RCC 7860 (cell line): ENCODE measurements at places on chromosomes 2 and 18.

DNA sequence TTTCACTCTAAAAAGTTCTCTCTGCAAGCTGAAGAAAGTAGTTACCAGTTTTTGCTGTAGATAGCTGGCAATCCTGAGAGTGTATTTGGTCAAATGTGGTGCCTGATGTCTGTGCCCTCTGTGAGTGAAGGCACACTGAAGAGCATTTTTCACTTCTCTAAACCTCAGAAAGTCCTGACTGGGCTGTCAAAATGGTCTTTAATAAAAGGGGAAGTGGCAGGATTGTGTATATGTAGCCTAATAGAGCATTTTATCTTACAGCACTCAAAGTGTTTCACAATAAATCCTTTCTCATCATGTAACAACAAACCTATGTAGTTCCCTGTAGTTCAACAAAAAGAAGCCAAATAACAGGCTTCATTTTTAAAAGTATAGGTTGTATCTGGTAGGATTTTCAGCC is 1552.3 kb upstream of the SLC39A10 start:
- no peak for DNase-seq

DNA sequence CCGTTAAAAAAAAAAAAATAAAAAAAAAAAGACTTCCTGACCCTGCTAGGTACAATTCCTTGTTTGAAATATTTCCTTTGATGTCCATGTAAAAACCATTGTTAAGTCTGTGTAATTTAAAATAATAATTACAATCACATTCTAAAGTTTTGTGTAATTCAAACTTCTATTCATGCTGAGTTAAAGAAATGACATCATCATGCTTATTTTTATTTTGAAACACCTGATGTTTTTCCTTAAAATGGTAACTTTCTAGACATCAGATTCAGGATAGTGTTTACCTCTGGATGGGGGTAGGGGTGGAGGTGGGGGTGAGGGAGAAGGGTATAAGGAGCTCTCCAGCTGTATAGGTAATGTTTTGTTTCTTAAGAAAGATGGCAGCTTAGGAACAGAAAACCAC is 92.8 kb downstream of the ADCYAP1 start:
- no peak for DNase-seq

DNA sequence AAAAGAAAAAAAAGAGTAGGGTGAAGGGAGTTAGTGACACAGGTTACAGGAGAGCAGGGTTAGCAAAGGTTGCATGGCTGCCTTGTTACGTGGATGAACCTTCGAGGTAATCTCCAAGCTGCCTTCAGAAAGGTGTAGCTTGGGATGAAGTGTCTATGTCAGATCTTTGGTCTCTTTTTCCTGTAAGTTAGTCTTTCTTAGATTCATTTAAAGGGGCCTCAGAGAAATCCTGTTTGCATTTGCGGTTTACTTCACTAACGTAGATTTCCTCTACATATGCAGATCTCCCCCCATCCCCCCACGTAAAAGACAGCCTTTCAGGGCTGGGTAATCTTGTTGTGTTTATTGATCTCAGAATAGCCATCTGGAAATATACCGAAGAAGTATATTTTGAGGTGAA is 83.7 kb downstream of the MTA3 start:
- DNase-seq = no peak

DNA sequence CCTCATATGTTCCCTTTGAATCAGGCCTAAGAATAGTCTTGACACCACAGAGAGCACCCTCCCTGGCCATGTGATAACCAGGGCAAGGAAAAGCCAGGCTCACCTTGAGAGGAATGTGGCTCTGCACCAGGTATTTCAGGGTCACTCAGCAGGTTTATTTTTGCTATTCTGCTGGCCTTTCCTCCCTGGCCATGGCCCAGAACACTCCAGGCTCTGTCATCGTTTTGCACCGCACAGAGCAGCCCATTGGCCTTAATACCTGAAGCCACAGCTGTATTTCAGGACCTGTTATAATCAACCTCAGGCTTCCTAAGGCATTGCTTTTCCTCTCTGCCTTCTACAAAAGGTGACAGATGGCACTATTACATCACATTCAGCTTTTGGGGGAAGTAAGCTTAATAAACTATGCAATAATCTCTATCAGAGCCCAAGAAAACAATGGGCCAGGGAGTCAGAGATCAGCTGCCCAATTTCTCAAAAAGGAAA is 668.3 kb downstream of the IRS1 start:
- DNase-seq = no peak

GRCh38 chr2:20434588-20435294 is 12.1 kb upstream of the RHOB start:
- no peak for DNase-seq

DNA sequence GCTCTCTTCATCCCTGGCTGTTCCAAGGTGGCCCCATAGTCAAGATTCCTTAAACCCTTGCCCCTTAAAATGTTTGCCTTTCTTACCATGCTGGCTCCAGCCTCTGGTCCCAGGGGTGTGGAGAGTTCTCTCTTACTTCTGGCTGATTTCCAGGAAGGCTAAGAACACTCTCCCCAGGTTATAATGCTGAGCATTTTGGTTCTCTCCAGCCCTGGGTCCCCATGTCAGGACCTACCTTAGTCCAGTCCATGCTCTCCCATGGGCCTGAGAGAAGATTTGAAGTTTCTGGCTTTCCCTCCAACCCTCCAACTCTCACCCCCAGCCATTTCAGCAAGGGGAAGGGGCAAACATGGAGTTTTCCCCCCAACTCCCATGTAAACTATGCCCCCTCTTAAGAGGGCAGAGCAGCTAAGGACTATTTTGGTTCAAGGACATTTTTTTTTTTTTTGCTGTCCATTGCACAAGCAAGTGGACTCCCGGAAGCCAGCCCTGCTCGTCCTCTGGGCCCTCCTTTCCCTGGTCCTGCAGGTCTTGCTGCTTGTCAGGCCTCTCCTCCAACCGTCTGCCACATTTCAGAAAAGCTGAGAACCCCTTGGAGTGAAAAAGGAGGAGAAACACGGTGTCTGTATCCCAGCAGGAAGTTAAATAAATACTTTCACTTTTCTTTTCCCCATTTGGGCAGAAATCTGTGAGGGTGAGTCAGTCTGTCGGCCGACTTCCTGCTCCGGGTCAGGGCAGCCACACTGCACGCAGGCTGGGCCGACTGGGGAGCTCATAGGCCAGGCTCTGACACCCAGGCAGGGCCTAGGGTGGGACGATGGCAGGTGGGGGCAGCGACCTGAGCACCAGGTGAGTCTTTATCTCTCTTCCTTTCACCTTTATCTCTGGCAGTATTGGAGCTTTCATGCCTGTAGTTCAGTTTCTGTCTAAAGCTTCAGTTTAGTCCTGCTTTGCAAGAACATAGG is at the start of gene SP140L:
SP140L (plus strand) TSS at position 741 of the 965 bp plus-strand sequence; CDS start at position 818, 77 bp downstream.
- peak; percentile 78 for DNase-seq

GRCh38 chr18:24198461-24198860 is 59.6 kb downstream of the CABYR start:
- no peak for DNase-seq

GRCh38 chr2:221420245-221420644 is 151.9 kb downstream of the EPHA4 start:
- no peak for DNase-seq

DNA sequence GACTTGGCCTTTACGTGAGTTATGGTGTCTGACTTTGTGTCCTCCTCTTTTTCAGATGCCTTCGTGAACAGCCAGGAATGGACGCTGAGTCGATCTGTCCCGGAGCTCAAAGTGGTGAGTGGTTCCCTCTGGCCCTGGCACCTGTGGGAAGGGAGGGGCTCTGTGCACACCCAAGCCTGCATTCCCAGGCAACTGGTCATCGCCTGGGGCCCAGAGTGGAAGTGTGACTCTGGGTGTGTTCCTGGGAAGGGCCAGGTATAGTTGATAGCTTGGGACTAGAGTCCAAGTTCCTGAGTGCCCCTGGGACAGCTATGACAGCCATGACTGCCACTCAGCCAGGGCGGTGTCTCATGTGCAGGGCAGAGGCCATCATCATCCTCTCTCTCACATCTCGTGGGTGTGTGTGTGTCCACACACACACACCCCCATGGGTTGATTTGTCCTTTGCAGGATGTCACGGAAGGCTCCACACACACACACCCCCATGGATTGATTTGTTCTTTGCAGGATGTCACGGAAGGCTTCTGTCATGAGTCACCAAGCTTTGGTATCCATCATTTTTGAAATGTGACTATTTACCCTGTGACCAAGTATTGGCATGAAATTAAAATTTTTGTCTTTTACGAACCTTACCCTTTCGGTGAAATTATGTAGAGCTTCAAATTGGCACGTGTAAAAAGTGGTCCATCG is 215.4 kb downstream of the AGAP1 start:
- peak; percentile 66 for DNase-seq

DNA sequence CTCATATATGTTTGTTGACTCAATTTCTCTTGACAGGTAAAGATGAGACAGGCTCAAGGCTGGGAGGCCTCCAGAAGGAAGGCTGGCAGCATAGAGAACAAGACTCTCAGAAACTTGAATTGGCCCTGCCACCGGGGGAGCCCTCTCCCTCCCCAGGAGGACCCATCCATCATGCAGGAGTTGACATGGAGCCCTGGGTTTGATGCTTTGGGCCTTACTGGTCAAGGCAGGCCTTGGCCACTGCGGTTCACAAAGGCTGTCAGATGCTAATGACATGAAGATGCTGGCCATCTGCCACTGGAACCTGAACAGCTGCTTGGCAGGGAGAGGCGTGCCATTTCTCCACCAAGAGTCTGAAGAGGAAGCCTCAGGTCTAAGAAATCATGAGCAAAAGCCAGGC is 193.6 kb downstream of the MTCL1 start:
- no peak for DNase-seq

DNA sequence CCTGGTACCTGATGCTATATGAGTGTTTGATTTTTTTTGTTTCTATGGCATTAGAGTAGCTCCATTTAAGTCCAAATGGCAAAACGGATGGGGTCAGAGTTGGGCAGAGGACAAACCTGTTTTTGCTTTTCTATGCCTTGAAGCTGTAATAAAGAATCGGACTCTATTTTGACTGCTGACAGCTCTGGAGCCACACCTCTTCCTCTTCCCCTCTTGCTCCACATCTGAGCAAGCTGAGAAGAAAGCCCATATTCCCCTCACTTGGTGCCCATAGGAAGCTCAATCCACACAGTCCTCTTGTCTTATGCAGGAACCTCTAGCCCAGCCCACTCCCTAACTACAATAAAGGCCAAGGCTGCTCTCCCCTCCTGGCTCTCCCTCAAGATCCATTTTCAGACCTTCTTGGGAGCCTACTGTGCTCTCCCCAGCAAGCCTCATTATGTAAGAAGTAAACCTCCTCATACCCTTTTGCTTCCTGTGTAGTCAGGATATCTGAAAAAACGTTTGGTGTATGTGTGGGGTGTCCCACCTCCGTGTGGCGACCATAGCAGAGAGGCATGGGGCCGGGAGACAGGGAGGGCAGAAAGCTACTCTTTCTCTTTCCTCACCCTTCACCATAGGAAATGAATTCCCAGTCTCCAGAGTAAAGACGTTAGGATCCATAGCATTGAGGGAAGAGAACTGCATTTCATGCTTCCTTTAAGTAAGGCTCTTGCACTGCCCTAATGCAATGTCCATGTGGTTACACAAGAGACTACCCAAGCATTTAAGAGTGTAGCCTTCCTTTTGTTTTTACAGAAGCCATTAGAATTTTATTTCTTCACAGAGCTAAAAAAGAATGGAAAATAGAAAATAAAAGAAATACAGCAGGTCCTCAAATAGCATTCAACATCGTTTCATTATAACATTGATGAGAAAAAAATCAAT is 41.9 kb upstream of the RAPGEF4 start:
- DNase-seq = no peak

GRCh38 chr2:215143458-215143857 is 5.0 kb upstream of the ABCA12 start:
- no peak for DNase-seq

DNA sequence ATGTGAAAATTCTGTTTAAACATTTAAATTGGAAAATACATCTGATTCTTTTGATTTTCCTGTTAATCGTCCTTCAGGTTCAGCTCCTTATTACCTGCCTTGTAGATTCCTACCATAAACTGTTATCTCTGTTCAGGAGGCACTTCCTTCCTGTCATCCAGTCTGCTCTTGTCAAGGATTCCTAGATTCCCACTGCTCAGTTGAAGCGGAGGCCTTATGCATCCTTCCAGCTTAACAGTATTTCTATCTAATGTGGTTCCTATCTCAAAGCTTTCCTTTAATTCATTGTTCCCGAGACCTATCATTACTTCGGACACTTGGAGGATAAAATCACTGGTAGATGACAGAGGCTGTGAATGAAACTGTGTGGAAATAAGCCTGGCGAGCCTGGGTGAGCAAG is 12.0 kb downstream of the SPAG16 start:
- DNase-seq = no peak

- DNase-seq = no peak
Measured at GRCh38 chr2:3420769-3421397, 41.4 kb downstream of the TRAPPC12 start.

DNA sequence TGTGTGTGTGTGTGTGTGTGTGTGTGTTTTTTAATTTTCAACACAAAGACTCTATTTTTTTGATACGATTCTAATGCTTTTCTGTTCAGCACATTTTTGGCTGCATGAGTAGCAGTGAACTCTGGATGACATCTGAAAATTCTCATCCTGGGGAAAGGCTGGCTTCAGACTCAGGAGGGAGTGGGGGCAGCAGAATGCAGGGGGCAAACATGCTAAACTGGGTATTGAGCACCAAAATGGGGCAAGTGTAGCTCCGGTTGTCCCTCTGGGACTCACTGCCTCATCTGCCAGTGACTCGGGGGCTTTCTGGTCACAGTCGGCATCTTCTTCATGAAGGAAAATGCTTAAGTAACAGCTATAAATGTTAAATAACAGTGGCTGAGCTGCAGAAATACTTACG is 116.8 kb upstream of the PID1 start:
- no peak for DNase-seq

DNA sequence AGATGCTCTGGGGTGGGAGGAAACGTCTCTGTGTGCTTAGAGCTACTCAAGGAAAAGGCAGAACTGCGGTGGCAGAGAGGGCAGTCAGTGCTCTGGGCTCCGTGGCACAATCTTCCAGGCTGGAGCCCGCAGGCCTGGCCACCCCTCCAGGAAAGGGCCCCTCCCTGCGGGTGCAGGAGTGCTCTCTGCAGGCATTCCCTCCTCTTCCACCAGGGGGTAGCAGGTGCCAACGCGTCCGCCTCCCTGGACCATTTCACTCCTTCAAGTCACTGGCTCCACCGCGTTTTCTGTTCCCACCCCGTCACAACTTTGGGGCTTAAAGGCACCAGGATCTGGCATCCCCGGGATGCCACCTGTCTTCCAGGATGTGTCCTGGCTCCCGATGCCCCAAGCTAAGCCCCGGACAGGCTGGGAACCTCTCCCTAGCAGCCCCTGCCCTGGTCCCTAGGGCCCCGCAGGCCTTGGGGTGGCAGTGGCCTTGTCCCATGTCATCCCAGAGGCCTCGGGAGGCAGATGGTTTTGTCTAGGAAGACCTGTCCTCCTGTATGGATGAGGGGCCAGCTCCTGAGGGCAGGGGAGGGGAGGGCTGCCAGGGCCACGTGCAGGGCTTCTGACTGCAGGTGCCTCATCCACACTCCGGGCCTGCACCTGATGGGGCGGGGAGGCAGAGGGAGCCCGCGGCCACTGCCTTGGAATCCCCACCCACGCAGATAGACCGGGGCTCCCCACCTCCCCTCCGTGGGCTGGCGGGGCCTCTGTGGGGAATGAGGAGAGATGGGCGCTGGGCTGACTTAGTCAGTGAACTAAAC is 26.4 kb downstream of the KCNIP3 start:
- no peak for DNase-seq

GRCh38 chr2:18251486-18251885 is 309.0 kb downstream of the RDH14 start:
- no peak for DNase-seq
